HS-27A (cell line): ENCODE measurements at places on chromosomes 4 and X.

- no peak for DNase-seq
Observed at GRCh38 chr4:101419336-101420135, 72.2 kb upstream of the PPP3CA start.

GRCh38 chr4:182918791-182919302 lies 1.7 kb upstream of the DCTD start:
- no peak for DNase-seq

GRCh38 chrX:71250841-71251240 lies 3.1 kb downstream of the ZMYM3 start:
- DNase-seq = no peak

DNA sequence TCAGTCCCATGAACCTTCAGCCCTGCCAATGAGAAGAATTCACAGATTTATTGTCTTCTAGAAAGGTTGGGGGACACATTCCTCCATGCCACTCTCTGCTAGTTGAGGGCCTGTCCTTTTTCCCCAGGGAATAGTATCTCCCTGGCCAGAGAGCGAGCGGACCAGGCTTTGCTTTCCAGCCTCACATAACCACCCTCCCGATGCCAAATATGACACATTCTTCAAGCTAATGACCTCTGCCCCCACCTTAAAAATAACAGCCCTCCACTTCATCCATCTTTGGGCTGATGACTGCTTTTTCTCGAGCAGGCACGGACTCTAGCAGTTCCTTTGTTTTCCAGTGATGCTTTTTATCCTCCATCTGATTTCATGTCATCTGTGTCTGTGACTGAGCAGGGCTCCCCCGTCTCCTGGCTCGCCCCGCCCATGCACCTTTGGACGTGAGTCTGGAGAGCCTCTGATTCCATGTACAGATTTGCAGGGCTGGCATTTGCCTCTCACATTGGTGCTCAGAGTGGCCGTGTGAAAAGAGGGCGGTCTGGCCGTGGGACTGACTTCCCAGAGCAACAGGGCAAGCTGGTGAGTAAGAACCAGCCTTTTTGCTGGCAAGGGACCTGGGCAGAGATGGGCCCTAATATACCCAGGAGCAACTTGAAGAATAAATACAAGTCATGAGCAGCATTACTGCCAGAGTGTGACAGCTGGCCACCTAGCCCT lies 279.8 kb downstream of the BCOR start:
- DNase-seq = no peak

GRCh38 chr4:169313732-169314131 lies 43.0 kb upstream of the SH3RF1 start:
- no peak for DNase-seq
